Osteocyte (in vitro differentiated cells): ENCODE measurements at places on chromosomes 2 and 18. TPM values are rescaled to one million over a fixed set of nuclear protein-coding genes. Genes with fewer than 3 reads are reported as not detected.

The UGT1A7 gene
- not detected in 2 replicates for total RNA-seq

The DSG1 gene
- not detected in 2 replicates for total RNA-seq

The DOK6 gene
- 3.0 and 4.6 TPM in 2 replicates for total RNA-seq

The LIMS4 gene
- total RNA-seq: 1.9 and 2.4 TPM in 2 replicates

The TTC27 gene
- total RNA-seq: 14.2 and 15.6 TPM in 2 replicates

The CYBRD1 gene
- total RNA-seq: 140 and 148 TPM in 2 replicates

The CFC1 gene
- total RNA-seq: not detected in 2 replicates

The XIRP2 gene
- 0.08 TPM in 1 of 2 replicates, not detected in the other for total RNA-seq

The UPP2 gene
- not detected in 2 replicates for total RNA-seq

The CDK15 gene
- total RNA-seq: 0.47 and 0.70 TPM in 2 replicates

The CLEC4F gene
- not detected in 2 replicates for total RNA-seq

The HOXD10 gene
- total RNA-seq: not detected in 2 replicates

The TUBA4A gene
- 6.9 and 7.9 TPM in 2 replicates for total RNA-seq

The IL1R1 gene
- 56.3 and 59.8 TPM in 2 replicates for total RNA-seq

The CYP1B1 gene
- total RNA-seq: 137 and 145 TPM in 2 replicates

The GPR55 gene
- total RNA-seq: not detected in 2 replicates

GRCh38 chr2:172181840-172182239, 79.1 kb upstream of the DLX2 start:
- no peak for DNase-seq

DNA sequence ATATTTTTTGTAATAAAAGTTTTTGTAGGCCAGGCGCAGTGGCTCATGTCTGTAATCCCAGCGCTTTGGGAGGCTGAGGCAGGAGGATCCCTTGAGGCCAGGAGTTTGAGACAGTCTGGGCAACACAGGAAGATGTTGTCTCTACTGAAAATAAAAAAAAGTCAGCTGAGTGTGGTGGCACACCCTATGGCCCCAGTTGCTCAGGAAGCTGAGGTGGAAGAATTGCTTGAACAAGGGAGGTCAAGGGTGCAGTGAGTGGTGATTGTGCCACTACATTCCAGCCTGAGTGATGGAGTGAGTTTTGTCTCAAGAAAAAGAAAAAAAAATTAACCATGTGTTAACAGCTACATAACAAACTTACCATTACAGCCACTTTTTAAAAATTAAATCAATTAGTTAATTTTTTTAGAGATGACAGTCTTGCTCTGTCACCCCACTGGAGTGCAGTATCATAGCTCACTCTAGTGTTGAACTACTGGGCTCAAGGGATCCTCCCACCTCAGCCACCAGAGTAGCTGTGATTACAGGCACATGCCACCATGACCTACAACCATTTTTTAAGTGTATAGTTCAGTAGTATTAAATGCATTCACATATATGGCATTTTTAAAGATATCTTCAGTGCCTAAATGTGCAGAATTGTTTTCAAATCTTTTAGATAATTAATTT, 67.2 kb upstream of the ACYP2 start:
- no peak for DNase-seq

- no peak for DNase-seq
Observed at GRCh38 chr2:236752096-236752495, 182.5 kb downstream of the ACKR3 start.

DNA sequence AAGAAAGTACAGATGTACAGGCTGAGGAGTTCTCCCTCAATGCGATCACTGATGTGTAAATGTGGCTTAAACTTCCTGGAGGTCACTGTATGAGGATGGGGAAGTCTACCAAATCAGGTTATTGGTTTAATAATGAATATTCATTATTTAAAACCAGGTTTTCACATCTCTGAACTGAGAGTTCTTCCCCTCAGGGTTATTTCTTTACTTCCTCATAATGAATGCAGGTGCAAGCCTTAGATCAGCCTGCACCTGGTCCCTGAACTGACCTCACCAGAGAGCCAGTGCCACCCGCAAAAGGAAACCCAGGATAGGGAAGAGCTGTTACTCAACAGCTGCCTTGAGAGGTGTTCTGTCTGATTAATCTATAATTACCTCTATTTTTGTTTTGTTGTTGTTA, 369.0 kb downstream of the EPHA4 start:
- no peak for DNase-seq

DNA sequence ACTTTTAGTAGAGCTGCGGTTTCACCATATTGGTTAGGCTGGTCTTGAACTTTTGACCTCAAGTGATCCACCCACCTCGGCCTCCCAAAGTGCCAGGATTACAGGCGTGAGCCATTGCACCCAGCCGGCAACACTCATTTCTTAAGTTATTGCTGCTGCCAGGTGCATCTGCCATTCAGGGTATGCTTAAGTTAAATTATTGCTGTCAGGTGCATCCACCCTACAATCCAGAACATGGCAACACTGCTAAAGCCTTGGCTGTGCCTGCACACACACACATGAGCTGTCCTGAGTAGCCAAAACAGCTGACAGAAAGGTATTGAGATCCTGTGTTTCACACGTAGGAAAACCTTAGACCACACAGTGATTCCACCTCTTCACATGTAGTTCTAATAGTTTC, 148.2 kb downstream of the FAM161A start:
- no peak for DNase-seq

DNA sequence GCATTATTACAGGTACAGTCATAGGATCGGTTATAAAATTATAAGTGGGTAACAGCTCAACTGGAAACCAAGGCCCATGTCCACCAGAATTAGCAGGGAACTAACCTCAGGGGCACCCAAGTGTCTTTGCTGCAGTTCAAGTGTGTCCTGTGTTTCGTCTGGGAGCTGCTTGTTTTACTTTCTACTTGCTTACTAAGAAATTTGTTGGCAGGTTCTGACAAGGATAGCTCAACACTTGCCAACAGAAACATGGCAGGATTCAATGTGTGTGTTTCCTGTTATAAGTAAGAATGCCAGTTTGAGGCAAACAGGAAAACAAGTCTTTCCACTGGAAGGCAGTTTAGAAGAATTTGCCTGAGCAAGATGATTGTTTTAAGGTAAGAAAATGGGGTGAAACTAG, 104.5 kb downstream of the EPHA4 start:
- DNase-seq: no peak

- DNase-seq: peak; percentile 66
Observed at GRCh38 chr2:60806988-60807681, 51.1 kb downstream of the PAPOLG start.

DNA sequence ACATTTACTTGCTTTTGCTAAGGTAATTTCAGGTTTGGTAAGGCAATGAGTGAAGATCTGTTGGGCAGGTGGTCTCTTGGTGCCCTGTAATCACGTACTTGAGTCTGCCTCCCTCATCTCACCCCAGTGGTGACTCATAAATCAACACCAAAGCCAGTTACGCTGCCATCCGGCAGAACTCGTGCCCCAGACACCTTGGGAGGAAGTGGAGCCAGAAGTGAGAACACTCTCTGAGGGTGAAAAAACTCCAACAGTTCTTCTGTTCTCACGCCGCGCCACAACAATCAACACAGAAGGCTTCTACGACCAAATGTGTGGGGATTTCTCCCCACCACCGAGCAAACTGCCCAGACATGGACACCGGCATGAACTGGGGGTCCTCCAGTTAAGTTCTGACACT, 206.2 kb downstream of the ARL4C start:
- DNase-seq: no peak

DNA sequence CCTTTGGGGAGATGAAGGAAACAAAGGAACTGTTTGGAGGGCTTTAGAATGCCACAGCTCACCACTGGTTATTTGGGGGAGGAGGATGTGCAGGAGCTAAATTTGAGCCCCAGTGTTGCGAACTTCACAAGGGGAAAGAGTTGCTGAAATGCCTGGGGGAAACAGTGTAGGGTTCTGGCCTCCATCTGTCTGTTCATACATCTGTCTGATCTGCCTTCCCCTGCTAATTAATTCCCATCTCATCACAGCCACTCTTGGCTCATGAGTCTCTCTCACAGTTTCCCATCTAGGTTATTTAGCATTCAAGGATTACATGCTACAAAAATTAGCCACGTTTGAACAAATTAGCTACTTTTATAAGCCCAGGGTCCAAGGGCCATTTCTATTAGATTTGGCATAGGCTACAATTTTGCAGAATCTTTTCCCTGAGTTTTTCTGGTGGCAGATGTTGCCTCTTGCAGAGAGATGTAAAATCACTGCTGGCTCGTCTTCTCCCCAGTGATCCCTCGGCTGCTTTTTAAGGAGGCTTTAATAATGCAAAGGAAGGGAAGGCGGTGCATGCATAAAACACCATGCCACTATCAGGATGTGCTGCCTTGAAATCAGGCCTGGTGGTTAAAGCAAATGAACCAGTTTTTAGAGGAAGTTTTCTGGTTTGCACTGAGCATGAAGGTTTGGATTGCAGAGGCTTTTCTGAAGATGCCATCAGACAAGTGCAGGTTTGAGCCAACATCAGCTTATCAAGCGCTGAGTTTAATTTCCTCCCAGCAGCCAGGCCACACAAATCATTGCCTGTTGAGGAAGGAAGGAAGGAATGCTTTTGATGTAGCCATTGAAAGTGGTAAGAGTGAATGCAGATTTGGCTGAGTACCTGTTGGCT, 35.0 kb downstream of the ADD2 start:
- DNase-seq: no peak

DNA sequence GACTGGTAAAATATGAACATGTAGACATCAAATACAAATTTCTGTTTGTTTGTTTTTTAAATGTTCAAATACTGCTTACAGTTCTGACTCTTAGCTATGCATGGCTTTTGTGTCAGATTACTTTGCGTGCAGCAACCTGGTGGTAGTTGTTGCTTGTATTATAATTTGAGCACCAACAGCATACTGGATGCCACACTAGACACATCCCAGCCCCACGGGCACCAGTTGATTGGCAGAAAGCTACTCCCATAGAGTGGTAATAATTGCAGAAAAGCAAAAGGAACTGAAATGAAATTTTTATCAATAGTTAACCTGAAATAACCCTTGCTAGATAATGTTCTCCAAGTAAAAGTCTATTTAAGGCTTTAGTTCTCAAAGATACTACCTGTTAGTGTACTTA, 91.6 kb downstream of the EHBP1 start:
- DNase-seq: no peak

DNA sequence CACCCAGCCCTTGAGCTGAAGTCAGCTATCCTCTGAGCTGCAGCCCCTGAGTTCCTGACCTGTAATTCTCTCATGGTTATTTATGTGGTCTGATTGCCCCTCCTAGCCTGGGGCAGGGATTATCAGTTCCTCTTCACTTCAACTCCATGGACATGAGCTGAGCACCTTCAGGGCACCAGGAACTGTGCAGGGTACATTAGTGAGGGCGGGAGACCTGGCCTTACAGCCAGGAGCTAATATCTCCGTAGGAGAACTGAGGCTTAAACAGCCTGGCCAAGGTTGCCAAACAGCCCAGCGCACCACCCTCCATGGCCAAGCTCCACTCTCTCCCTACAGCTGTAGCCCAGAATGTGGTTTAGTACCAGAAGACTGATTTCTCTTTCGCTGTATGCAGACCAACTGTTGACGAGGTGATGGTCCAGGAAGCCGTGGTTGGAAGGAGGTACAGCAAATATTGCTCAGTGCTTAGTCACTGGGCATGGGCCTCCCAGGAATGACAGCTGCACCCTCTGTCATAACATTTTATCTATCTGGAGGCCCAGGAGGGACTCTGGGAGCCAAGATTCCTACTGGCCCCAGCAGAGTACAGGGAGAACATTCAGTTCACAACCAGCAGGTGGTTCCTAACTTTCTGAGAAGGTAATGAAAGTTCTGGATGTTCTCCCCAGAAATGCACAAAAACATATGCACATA, 228.7 kb upstream of the SIX2 start:
- DNase-seq: no peak

- DNase-seq: no peak
Observed at GRCh38 chr18:13501891-13502290, 224.5 kb downstream of the FAM210A start.

GRCh38 chr2:238216651-238217184, 13.2 kb upstream of the ILKAP start:
- no peak for DNase-seq

- DNase-seq: no peak
Observed at GRCh38 chr2:44522846-44523245, 161.1 kb downstream of the CAMKMT start.

DNA sequence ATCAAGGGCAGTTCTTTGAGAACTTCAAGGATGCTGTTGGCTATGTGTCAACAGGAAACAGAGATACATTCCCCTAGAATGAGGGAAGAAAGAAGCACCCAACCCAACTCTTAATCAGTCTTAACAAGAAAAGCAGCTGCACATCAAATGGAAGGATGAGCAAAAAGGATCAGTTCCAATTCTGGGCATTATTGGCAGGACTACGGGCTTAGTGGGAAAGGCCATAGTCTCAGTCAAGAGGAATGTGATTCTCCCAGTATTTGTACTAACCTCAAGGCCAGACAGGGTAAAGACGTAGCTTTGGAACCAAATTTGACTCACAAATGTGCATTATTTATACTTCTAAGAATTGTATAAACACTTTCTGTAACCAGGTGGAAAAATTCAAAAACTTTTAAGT, 18.2 kb downstream of the BMP10 start:
- DNase-seq: no peak

DNA sequence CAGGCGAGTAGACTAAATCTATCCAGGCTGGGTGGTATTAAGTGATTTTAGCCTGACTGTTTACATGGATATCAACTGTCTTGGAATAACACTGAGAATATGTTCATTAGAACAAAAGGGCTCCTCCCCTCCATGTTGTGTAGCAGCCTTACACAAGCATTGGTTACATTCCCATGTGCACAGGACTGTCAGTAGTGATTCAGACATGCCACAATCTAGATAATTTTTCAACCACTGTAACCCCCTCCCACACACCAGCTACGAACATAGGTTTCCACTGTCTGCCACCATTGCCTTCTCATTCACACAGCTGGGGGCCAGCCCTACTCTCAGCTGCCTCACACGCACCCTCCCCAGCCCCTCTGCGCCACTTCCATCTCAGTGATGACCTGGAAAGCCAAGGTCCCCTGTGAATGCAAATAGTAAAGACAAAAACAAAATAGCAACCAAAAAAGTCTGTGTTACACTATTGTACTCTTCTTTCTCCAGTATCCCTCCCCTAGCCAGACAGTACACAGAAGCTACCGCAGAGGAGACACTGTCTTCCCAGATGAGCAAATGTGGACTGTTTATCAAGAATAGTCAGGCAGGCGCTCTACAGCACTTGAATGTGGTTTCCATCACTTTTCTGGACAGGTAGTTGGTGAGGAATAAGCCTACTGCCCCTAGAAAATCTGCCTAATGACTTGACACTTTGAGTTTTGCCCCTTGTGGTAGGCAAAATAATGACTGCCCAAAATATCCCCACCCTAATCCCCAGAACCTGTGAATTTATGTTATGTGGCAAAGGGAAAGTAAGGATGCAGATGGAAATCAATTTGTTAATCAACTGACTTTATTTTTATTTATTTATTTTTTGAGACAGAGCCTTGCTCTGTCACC, 27.9 kb upstream of the TYMS start:
- DNase-seq: no peak

- no peak for DNase-seq
Observed at GRCh38 chr2:216885117-216885553, 25.3 kb upstream of the TNP1 start.

GRCh38 chr2:88808652-88809051, 117.2 kb downstream of the RPIA start:
- no peak for DNase-seq
